Uterus (tissue), 4 donors: ENCODE measurements at places on chromosomes 11 and 22.

GRCh38 chr22:24772493-24773220, 1.9 kb downstream of the PIWIL3 start:
- DNase-seq = no peak

- DNase-seq = no peak
Observed at GRCh38 chr11:85590848-85591483, 36.2 kb downstream of the DLG2 start.

- DNase-seq = no peak
Observed at GRCh38 chr11:11946180-11946579, 62.2 kb downstream of the DKK3 start.

DNA sequence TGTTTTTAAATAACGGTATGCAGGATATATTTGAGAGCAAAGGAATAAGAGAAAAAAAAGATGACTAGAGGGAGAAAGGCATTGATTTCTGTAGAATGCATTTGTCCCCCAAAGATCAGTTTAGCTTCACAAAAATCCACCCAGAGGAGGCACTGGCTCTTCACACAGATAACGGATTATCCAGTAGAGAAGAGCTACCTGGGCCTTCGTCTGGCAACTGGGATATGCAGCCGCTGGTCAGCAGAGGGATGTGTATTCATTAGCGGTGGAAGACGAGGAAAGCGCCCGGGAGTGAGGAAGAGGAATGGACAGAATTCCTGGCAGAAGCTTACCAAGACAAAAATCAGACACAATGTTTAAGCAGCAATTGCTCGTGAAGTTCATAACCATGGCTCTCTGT, 5.6 kb upstream of the WT1 start:
- peak; percentile 45 for DNase-seq

DNA sequence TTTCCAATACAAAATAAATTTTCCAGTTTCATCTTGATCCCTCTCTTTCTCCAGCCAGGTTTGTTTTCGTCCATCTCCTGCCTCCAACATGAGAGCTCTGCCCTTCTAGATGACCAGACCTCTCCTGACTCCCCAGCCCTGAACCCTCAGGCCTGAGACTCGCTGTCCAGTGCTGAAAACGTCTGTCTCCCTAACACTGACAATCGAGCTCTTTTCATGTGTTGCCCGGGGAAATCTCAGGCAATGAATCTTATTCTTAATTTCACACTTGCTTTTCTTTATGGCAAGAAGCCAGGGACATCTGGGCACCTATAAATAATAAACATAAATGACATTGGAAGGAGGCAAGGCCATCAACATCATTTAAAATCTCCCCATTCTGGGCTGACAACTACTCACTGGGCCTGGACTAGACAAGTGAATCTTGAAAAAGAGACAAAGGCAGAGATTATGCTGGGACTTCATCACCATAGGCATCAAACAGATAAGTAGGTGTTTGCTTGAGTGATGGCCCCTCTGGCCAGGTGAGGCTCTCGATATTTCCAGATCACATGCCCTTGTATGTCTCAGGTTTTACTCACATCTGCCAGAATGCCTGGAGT, 274.5 kb upstream of the B3GAT1 start:
- no peak for DNase-seq

DNA sequence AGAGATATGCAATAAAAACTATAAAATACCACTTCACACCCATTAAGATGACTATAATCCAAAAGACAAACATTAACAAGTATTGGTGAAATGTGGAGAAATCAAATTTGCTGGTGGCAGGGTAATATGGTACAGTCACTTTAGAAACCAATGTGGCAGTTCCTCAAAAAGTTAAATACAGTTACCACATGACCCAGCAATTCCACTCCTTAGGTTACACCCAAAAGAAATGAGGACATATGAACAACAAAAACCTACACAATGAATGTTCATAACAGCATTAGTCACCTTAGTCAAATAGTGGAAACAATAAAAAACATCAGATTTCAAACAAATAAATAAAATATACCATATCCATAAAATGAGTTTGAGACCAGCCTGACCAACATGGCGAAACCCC, 52.6 kb downstream of the RDX start:
- no peak for DNase-seq

DNA sequence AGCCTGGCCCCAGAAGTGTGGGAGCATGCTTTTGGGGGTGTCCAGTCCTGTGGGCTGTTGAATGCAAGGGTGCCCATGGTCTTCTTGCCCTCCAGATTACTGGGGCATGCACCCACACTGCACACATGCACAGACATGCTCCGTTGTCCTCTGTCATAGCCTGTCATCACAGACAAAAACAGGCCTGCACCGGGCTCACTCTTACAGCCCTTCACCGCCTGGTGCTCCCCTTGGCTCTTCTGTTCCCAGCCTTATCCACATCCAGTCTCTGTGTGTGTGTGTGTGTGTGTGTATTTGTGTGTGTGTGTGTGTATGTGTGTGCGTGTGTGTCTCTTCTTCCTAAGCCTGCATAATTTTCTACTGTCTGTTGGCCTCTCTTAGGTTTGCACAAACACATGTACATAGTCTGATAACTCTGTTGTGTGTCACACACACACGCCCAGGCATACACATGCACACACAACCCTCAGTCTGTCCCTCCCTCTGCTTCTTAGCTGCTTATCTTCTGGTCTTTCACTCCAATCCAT, 23.4 kb upstream of the NECTIN1 start:
- no peak for DNase-seq

DNA sequence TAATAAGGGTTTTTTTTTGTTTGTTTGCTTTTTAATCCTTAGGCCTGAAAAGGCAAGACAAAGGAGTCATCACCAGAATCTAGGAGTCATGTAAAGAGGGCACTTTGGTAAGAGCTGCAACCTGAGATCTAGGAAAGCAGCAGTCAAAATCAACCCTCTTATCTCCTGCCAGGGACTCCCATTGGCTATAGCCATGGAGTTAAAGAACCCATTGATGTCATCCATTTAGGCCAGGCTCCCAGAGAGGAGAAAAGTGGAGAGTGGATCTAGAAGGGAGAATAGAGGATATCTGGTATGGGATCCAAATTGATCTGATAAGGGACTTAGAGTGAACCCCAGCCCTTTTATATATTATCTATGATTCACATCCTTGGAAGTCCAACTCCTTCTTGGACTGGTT, 35.9 kb downstream of the ZNF215 start:
- DNase-seq = no peak
